Cortex of kidney (tissue), 1 donor: ENCODE measurements at places on chromosomes 1 and 21.

DNA sequence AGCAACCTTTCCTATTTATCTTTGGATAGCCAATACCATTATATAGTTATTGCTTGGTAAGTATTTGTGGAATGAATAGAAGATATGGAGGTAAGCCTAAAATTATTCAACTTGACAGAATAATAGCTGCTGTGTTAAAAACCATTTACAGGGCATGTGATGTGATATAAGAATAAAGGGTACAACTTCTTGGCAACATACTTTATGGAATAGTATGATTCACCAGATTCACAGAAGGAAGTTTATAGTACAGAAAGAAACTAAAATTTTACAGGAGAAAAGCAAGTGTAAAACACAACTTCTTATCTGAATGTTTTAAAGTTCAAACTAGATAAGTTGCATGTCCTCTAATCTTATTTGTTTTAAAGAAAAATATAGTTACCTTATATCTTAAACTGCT is 186.4 kb upstream of the ZRANB2 start:
- DNase-seq = no peak

DNA sequence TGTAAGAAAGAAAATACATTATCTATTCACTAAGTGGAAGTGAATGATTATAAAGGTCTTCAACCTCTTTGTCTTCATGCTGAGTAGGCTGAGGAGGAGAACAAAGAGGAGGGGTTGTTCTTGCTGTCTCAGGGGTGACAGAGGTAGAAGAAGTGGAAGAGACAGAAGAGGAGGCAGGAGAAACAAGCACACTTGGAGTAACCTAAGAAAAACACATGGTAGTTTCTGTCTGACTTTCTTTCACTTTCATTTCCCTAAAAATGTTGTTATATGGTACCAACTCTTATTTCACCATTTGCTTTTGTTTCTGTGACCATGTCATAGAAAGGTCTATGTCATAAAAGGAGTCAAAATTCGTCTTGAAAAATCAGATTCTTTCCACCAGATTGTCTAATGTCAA is 696.6 kb upstream of the BRINP3 start:
- DNase-seq = no peak

DNA sequence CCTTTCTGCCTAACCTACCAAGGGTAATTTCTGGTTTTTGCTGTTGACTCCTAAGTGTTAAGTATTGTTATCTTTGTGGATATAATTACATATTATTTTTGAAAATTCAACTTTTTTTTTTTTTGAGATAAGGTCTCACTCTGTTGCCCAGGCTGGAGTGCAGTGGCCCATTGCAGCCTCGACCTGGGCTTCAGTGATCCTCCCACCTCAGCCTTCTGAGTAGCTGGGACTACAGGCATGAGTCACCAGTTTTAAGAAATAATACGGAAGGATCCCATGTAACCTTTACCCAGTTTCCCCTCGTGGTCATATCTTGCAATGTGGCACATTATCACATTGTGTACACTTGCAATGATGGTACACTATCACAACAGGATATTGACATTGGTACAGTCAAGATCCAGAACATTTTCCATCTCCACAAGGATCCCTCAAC is 3.1 kb downstream of the CHD1L start:
- DNase-seq = no peak

GRCh38 chr21:44322621-44323325 is 16.4 kb downstream of the CFAP410 start:
- no peak for DNase-seq

DNA sequence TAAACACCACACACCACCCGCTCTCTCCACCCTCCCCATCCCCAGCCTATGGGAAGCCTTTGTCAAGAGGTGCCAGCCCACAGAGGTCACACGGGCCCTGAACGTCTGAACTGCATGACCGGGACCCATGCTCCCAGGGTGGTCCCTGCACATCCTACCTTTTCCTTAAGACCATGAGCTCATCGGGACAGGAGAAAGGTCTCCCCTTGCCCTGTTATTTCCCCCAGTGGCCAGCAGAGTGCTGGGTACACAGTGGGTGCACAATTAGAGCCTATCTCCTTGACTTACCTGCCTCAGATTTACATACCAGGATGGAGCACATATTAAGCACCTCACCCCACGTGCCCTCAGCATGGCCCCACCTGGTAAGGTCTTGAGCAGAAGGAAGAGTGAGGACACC is 30.9 kb downstream of the ACTA1 start:
- DNase-seq = no peak

DNA sequence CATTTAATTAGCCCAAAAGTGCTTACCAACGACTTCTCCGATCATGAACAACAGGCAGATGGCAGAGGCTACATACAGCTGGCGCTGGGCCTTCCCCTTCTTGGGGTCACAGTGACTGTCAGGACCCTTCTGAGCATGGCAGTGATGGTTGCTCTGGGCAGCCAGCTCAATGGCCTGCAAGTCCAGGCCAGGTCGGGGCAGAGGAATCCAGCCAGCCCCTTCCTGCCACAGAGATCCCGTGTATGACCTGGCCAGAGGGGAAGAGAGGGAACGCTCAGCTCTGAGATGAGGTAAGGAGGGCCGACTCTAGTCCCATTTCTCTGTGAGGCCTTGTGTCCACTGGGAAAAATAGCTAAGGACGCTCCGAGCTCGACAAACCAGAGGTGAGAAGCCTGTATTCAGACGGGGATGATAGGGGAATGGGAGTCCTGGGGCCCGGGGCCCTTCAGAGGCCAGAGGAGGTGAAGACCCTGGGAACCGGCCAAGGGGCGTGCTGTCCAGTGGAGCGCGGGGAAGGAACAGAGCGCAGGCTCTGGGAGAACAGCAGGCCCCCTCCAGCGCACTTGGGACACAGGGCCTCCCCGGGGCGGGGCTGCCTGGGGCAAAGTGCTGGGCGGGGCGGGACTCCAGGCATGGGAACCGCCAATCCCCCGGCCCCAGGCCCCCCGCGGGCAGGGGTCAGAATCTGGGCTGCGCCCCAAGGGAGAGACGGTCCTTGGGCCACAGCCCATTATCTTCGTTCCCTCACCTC is 772 bp downstream of the SLC30A2 start:
- no peak for DNase-seq

- DNase-seq = no peak
Measured at GRCh38 chr1:40232444-40232843, 15.3 kb upstream of the TMCO2 start.

GRCh38 chr1:109501644-109502363 is 7.7 kb downstream of the AMIGO1 start:
- DNase-seq = no peak

DNA sequence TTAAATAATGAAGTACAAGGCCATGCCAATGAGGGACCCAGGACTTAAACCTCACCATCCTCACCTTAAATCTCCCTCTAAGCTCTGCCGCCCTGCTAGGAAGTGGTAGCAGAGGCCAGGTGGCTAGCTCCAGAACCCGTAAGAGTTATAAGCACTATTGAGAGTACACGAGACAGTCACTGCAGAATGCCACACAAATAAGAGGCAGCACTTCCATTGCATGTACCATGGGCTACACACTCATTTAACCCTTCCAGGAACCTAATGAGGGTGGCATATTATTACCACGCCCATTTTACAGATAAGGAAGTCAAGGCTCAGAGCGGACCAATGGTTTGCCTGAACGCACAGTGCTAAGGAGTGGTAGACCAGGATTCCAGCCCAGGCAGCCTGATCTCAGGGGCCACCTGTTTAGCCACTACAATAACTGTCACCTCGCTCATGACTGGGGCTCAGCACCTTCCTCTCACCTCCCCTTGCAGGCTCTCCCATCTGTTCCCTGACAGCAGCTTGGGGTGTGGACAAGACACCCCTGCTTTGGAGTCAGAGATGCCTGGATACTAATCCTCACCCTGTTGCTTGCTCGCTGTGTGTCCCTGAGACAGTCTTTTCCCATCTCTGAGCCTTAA is 54.8 kb upstream of the ID3 start:
- DNase-seq = no peak

DNA sequence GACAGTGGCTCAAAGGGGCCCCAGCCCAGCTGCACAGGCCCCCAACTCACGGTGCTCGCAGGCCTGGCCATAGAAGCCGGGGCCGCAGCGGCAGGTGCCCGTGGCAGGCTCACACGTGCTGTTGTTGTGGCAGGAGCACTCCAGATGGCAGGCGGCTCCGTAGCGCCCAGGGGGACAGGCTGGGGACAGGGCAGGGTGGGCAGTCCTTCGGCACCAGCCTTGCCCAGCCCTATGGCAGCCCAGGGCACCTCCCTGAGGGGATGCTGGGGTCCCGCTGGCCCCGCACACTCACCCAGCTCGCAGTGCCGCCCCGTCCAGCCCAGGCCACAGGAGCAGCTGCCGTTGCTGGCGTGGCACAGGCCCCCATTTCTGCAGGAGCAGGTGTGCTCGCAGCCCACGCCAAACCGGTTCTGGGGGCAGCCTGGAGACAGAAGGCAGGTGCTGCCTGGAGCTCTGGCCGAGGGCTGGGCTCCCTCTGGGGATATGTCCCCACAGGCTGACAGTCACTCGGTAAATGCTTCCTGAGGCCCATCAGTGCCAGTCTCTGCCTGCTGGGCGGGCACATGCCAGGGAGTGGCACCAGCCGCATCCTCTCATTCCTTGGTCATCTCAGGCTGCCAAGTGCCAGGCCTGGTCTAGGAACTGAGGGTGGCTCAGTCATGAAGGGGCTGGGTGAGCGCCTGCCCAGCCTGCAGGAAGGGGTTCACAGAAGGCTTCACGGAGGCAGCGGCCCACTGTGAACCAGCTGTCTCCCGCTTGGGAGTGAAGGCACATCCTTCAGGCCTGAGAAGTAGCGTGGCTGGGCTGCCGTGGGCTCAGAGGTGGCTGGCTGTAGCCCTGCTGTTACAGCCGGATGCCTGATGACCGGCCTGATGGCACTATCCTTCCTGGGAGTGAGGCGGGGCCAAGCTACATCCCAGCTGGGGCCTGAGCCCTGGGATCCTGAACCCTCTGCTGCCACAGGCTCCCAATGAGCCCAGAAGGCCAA is 40.1 kb downstream of the ARHGEF16 start:
- no peak for DNase-seq
